ENCODE measurements at places on chromosomes 3 and 15.

- DNase-seq, result no peak
These were observed 118.4 kb upstream of the ROBO1 start for GRCh38 chr3:79886204-79886603.

- DNase-seq, result no peak
These were observed 87.4 kb downstream of the THSD4 start for GRCh38 chr15:71202712-71203111.

- no peak for DNase-seq
These were observed 92.7 kb downstream of the VGLL4 start for GRCh38 chr3:11551036-11551435.

DNA sequence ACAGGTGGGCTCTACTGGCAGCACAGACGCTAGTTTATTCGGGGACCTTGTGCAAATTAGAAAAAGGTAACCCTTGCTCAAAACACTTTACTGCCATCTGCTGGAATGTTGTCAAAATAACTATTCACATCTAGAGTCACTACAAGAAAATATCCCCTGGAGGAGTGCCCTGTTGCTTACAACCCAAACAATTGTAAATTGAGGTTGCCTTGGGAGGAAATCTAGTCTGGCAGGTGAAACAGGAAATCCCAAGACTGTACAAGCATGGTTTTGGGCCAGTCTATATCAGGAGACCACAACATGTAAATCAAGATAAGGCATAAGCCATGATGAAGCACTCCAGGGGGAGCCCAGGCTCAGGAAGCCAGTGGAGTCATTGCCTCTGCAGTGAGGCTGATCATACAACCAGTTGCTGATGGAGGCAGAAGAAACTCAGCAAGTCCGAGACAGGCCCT lies 136.8 kb upstream of the ACP3 start:
- no peak for DNase-seq

- DNase-seq, result no peak
These were observed 139.3 kb downstream of the NFKBIZ start for GRCh38 chr3:101988596-101988995.

- no peak for DNase-seq
These were observed 38.7 kb upstream of the CCDC50 start for GRCh38 chr3:191290311-191291025.

GRCh38 chr15:74384566-74384880 lies 17.1 kb upstream of the CYP11A1 start:
- no peak for DNase-seq

DNA sequence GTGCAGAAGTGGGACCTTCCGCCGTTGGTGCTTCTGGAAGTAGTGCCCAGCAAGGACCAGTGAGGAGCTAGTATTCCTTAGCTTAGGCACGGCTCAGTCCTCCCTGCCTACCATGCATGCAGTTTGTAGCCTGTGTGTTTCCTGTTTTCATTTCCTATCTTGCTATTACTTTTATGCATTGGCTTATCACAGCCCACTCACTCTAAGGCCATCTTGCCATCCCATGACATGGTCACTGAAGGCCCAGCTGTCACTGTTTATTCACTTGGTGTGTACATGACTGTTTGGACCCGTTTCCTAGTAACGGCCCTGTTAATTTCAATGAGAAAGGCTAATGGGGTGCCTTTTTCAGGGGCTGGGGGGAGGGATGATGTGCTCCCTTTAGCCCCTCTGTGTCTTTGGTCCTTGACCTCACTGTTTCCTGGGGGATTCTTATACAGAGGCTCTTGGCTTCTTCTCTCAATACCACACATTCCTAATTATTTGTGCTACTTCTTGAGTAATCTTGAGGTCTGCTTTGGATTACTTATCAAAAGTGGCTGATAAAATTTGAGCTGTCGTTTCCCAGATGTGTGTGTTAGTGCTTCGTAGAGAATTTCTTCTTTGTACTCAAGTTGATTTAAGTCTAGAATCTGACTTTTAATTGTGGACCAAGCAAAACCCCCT lies 24.5 kb upstream of the TRAK1 start:
- DNase-seq, result no peak

DNA sequence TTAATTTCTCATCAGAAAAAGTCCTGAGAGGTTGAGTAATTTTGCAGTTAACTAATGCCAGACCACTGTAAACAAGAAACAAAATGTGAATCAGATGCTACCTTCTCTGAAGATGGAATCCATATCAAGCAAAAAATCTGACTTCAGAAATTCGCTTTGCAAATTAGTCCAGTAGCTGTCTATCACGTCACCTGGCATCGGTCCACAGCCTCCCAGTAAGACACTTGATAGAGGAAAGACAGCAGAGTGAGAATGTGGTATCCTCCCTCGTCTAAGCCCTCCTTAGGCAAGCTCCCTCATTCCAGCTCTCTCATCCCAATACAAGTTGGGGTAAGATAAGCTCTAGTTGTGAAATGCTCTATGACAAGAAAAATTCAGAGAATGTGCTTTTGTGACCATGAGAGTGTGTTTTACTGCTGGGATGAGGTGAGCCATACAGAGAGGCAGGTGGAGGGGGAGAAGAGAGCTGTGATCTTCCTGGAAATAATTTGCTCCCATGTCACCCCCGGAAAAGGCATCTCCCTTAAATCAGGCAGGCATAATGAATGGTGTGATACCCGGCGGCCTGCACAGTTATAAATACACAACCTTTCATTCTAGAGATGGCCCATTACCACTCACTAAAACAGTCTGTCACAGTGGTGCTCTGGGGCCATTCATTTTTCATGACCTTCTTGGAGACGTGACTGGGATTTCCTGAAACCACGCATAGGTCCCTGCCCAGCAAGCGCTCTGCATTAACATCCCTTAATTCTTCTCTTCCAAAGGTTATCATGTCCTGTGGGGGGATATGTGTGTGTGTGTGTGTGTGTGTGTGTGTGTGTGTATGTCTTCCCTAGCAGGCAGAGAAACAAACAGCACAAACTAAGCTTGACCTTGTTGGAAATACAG lies 602.0 kb upstream of the KCNMB2 start:
- no peak for DNase-seq

DNA sequence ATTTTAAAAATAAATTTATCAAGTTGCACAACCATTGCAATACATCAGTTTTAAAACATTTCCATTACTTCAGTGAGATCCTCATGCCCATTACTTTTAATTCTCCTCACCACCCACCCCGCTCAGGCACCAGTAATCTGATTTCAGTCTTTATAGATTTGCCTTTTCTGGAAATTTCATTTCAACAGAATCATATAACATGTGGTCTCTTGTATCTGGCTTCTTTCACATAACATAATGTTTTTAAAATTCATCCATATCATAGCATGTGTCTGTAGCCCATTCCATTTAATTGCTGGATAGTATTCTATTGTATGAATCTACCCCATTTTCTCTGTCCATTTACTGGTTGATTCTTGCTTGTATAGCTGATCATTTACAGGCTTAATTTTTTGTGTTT lies 110.3 kb upstream of the TMEM108 start:
- DNase-seq, result no peak

GRCh38 chr15:49622561-49622960 lies 1.7 kb downstream of the DTWD1 start:
- DNase-seq, result no peak

- no peak for DNase-seq
These were observed 37.6 kb upstream of the FBN1 start for GRCh38 chr15:48682942-48683651.

- DNase-seq, result no peak
These were observed 18.6 kb downstream of the TMEM158 start for GRCh38 chr3:45207446-45207845.
